ENCODE measurements at places on chromosomes 1 and 21.

GRCh38 chr1:248810000-248810726 is 15.6 kb downstream of the SH3BP5L start:
- no peak for DNase-seq

- DNase-seq = no peak
These were observed 195.2 kb downstream of the GABPA start for GRCh38 chr21:25929856-25930520.

- DNase-seq = no peak
These were observed 26.7 kb upstream of the C8B start for GRCh38 chr1:56992318-56993125.

DNA sequence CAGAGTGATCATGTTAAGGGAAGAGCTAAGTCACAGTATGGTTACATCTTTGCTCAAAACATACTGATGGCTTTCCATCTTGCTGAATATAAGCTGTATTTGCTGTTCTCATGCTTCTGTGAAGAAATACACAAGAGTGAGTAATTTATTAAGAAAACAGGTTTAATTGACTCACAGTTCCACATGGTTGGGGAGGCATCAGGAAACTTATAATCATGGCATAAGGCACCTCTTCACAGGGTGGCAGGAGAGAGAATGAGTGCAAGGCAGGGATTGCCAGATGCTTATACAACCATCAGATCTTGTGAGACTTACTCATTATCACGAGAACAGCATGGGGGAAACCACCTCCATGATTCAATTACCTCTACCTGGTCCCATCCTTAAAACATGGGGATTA is 24.4 kb upstream of the RGS5 start:
- no peak for DNase-seq

DNA sequence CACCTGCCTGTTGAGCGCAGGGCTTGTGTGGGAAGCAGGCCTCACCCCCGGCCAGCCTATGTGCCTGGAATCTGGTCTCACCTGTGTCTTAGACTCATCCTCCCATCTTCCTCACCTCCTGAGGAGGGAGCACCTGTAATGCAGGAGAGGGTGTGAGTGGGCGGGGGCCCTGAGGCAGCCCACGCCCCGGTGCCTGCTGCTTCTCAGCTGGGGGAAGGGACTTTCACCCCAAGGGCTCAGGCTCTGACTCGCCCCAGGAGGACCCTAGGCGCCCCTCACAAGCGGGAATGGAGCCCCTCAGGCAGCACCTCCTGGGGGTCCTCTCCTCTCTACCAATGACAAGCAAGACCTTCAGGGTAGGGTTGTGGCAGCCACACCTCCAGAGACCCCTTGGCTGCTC is 6.7 kb upstream of the ZNF670 start:
- no peak for DNase-seq

DNA sequence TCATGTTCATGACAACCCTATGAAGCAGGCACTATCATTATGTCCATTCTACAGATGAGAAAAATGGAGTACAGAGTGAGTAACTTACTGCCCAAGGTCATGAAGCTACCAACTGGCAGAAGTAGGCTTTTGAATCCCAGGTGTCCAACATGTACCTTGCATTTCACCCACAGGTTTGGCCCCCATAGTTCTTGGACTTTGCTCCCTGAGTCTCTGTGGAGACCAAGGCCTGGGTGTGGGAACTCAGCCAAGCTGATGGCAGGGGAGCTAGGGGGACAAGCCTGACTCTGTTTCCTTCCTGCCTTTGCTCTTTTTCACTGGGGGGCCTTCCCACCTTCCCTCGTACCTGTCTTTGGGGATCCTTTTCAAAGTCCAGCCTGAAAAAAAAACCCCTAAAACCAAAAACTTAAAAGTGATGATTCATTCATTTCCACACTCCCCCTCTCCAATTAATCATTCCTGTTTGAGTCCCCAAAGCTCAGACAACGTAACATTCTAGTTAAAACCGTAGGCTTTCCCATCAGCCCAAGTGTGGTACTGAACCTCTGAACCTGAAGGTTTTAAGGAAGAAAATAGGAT is 8.5 kb upstream of the TTC22 start:
- DNase-seq = no peak

GRCh38 chr1:211831558-211832323 is 1.2 kb upstream of the LPGAT1 start:
- no peak for DNase-seq
